ENCODE measurements at places on chromosomes 5 and 9.
A peak's percentile ranks its signal among the peaks of the same experiment; 100 is the strongest.

DNA sequence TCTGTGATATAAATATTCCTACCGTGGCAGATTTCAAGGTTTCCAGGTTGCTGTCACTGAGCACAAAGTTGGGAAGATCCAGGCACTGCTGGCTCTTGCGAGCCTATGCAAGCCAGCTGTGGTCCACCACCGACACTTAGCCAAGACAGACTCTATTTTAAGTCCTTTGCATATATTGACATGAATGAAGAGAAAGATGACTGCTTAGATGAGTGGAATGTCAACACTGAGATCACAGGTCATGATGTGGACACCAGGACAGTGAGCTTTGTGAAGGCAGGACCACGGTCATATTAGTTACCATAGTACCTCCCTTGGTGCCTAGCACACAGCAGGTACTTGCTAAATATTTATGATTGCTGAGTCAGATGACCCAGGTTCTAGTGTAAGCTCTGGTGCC lies 217.0 kb downstream of the PAPPA start:
- DNase-seq = no peak

- DNase-seq = peak; percentile 94
Observed at GRCh38 chr5:175246242-175246888, 197.6 kb downstream of the DRD1 start.

GRCh38 chr5:171540865-171541264 lies 121.4 kb downstream of the FGF18 start:
- DNase-seq = no peak

DNA sequence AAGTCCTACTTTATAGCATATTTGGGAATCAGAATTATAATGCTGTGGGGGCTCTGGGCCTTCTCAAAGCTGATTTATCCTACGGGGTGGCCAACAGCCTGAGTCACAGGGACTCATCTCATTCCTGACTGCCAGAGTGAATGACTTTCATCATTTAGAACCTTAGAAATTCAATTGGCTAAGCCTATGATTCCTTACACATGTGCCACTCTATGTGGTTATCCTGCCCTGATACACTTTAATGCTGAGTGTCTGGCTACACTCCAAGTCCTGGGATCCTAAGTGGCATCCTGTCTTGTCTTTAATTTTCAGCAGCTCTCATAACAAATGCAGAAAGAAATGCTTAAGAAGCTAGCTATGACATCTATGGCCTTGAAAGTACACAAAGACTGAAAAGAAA lies 75.2 kb upstream of the FREM1 start:
- DNase-seq = peak; percentile 39

- no peak for DNase-seq
Observed at GRCh38 chr9:112124156-112124555, 50.9 kb downstream of the SUSD1 start.

GRCh38 chr5:139196296-139196956 lies 1.7 kb downstream of the SIL1 start:
- DNase-seq = no peak

- DNase-seq = no peak
Observed at GRCh38 chr5:132478366-132478871, 12.2 kb downstream of the IRF1 start.

DNA sequence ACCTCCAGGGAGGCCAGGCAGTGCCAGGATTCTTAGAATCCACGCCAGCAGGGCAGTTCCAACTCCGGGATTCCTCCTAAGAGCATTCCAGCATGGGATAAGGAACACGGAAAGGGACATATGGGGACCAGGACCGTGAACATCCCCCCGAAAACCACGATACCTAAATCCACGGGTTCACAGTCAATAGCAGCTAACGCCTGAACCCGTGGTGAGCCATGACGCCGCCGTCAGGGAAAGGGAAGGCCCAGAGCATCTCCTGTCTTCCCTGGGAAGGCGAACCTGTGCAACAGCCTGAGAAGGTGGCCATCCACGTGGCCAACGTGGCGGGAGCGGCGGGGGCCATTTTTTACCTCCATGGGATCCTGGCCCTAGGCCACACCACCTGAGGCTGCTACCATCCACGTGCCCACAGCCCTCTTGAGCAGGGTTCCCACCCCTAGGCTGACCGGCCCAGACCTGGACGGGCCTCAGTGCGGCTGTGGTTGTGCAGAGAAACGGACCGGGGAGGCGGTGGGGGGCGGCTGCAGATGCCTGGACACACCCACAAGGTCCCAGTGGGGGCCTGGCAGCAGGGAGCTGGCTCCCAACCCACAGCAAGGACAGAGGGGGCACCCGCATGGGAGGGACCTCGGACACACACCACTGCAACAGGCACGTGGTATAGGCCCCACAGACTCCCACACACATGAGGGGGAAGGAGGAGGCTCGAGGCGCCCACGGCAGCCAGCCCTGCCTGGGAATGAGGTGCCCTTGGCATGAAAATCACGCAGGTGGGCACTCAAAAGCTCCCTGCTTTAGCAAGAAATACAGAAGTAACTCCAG lies 42.8 kb downstream of the SLC12A7 start:
- no peak for DNase-seq

DNA sequence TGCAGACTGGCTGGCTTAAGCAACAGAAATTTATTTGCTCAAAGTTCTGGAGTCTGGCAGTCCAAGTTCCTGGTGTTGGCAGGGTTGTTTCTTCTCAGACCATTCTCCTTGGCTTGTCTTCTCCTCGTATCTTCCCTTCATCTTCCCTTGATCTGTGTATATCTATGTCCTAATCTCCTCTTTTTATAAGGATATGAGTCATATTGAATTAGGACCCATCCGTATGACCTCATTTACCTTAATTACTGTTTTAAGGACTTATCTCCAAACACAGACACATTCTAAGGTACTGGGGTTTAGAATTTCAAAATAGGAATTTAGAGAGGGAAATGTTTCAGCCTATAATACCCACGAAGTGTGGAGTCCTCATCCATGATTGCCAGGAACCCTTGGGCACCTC lies 13.1 kb upstream of the LPAR1 start:
- DNase-seq = no peak

- peak; percentile 21 for DNase-seq
Observed at GRCh38 chr9:115730845-115731244, 422.7 kb upstream of the PAPPA start.

DNA sequence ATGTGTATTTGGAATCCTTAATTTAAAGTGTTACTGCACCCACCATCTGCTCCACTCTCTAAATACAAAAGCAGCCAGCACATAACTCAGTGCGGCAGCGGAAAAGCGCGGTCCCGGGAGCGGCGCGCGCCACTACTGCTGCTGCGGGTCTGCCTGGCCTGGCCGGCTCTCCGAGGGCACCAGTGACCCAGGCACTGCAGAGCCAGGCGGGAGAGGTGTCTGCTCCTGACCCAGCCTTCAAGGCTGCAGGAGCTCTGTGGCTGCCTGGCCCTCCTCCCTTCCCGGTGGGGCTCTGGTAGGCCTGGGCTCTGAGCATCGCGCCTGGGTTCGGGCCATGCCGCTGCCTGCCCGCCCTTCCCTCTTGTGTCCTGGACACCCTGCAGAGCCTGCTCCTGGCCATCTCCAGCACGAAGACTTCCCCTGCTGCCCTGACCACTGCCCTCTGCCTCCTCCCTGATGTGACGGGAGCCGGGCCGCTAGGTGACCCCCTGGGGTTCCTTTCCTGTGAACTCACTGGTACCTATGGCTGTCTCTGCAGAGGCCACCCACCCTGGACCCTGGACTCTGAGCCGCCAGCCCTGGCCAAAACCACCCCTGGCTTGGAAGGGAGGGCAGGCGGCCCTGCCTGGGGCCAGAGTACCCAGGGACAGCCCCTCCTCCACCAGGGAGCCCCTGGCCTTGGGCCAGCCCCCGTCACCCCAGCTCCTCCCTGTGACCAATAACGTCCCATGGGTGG lies 32.8 kb upstream of the UBAC1 start:
- no peak for DNase-seq

GRCh38 chr5:57832875-57833274 lies 350.3 kb upstream of the ACTBL2 start:
- DNase-seq = no peak

GRCh38 chr5:172102913-172103626 lies 85.0 kb downstream of the STK10 start:
- DNase-seq = peak; percentile 95

- DNase-seq = no peak
Observed at GRCh38 chr5:92808474-92808873, 772.5 kb downstream of the NR2F1-AS1 start.

DNA sequence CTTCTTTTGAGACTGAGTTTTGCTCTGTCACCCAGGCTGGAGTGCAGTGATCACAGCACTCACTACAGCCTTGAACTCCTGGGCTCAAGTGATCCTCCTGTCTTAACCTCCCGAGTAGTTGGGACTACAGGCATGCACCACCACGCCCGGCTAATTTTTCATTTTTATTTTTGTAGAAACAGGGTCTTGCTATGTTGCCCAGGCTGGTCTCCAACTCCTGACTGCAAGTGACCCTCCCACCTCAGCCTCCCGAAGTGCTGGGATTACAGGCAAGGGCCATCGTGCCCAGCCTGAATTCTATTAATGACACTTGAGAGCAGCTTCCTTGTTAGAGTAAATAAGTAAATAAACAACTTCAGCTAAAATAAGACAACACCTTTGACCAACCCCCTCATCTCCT lies 12.3 kb downstream of the ROR2 start:
- no peak for DNase-seq

GRCh38 chr9:2802494-2802921 lies 41.4 kb downstream of the PUM3 start:
- DNase-seq = peak; percentile 33

- no peak for DNase-seq
Observed at GRCh38 chr5:179301376-179301775, 43.9 kb downstream of the ADAMTS2 start.

GRCh38 chr5:169652057-169652456 lies 15.0 kb downstream of the DOCK2 start:
- no peak for DNase-seq
